ENCODE measurements at places on chromosomes 13 and 19.

DNA sequence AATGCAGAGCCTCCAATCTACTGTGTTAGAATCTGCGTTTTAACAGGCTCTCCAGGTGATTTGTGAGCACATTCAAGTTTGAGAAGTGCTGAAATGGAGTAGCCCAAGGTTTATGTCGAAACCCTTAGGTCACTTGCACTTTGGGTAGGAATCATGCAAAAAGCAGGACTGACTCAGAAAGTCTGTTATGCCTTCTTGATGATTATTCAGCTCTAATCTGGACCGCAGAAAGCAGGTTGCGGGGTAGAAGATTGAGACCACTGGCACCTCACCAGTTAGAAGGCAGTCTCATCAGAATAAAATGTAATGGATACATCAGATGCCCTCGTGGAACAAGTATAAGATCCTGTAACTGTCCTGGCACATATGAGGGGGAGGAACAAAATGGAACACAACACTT is 326.3 kb downstream of the DCLK1 start:
- no peak for DNase-seq

GRCh38 chr13:32262165-32262564 is 53.0 kb downstream of the ZAR1L start:
- DNase-seq: no peak

DNA sequence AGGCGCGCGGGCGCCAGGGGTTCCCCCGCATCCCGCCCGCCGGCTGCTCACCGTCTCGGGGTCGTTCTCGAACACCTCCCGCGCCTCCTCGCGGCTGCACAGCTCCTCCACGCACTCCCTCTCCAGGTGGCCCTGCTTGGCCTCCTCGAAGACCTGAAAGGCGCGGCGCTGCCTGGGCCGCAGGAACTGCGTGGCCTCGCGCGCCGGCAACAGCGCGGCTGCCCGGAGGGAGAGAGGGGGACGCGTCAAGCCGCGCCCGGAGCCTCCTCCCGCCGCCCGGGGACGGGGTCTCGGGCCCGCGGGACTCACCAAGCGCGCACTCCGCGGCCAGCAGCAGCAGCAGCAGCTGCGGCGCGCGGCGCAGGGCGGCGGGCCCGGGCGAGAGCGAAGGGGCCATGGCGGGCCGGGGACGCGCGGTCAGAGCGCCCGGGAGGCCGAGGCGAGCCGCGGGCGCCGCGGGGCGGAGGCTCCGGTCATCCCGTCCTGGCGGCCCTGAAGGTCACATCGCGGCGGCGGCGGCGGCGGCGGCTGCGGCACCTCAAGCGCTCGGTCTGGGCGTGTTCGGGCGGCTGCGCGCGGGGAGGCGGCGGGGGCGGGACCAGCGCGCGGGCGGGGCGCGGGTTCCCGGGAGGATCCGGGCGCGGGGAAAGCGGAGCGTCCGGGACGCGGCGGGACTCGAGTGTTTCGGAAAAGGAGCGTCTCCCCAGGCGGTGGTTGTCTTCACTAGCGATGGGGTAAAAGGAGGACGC is at the start of gene GAS6:
Gene GAS6 (minus strand): TSS at position 553 of the 749 bp plus-strand sequence. CDS start 156 bp downstream, at position 397.
- DNase-seq: no peak

- no peak for DNase-seq
These were observed 8.4 kb downstream of the NLRP7 start for GRCh38 chr19:54938906-54939305.

- peak; percentile 41 for DNase-seq
These were observed 572 bp downstream of the UCHL3 start for GRCh38 chr13:75550159-75550567.

- no peak for DNase-seq
These were observed 14.3 kb downstream of the GAS6 start for GRCh38 chr13:113849546-113849945.

DNA sequence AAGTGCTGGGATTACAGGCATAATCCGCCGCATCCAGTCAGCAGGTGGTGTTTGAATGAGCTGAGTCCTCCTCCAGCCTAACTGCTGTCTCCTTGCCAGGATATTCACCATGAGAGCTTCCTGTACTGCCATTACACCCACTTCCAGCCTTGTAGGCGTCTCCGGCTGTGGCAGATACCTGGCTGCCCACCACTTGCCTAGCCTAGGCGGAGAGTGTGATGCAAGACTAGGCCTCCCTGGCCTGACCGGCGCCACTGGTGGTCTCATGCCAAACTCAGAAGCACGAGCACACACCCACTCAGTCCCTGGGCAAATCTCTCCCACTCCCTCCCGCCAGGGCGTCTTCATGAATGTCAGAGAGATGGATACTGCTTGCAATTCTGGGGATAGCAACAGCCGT is 16.6 kb downstream of the IL12RB1 start:
- DNase-seq: no peak

GRCh38 chr13:113401452-113402415 is 37.8 kb upstream of the GRTP1 start:
- DNase-seq: no peak

- no peak for DNase-seq
These were observed 4.7 kb downstream of the KCTD4 start for GRCh38 chr13:45196096-45196495.

DNA sequence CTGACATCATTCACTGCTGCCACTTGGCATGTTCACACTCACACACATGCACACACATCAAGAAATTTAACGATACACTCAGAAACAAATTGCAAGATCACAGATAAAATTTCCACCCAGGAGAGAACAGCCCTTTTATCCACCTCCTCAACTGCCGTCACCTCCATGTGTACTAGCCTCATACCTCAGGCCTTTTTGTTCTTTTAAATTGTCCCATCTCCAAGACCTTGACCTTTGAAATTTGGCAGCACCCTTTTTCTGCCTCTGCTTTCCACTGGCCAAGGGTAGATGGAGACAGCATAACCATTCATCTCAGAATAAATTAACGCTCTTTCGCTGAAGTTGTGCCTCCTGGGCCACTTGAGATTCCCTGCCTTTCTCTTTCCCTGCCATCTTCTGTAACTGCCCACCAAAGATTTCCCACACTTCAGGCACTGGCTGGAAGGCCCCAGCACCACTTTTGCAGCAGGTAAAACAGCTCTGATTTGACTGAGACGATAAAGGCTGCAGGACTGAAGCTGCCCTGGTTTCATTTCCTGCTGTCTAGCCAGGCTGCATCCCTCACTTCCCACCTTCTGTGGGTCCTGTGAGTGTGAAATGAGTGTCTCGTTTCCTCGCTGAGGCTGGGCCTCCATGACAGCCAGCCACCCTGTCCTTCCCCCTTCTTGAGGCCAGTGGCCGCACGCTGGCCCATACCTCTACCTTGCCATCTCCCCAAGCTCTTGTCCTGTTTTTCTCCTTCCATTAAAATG is 39.3 kb downstream of the MBNL2 start:
- DNase-seq: no peak

DNA sequence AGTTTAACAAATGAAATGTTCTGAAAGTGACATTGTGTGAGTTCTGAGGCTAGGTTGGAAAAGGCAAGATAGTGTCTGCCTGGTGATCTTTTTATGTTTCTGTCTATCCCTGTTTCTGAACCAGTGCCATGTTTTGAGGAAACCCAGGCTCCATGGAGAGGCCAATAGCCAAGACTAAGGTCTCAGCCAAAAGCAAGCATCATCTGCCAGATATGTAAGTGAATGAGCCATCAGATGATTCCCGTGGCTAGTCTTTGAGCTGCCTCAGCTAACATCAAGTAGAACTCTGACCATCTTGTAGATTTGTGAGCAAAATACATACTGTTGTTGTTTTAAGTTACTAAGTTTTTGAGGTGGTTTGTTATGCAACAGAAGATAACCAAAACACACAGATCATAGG is 19.6 kb upstream of the CCNA1 start:
- no peak for DNase-seq
